ENCODE measurements at places on chromosomes 4 and X.

DNA sequence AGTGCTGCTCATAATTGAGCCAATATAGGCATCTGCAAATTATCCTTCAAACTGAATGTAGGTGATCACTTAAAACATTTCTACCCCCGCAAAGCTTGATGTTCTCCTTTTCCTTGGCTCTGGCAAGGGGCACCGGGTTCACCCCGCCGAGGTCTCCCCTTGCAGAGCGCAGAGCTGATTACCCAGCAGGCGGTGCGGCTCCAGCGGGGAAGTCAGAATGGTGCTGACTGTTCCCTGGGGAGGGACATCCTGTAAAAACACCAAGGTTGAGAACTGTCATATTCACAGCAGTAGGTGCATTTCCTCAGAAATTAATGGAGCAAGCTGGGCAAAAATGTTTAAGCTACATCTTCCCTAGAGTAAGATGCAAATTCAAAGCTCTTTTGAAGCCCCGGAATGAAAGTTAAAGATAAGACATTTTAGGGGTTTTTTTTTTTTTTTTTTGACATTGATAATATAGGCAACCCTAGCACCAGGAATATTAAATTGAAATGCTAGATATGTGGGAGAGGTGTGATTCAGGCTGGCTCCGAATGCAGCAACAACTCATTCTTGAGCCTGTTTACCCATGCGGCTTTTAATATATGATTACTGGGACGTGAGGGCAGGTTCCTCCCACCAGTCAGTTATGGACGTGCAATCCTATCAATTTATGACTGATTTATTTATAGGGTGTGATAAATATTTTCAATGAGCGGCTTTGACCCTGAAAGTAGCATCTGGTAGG is 767.3 kb upstream of the TENM3 start:
- DNase-seq, result no peak

GRCh38 chr4:146053891-146054290 is 115.3 kb upstream of the ZNF827 start:
- DNase-seq, result no peak

DNA sequence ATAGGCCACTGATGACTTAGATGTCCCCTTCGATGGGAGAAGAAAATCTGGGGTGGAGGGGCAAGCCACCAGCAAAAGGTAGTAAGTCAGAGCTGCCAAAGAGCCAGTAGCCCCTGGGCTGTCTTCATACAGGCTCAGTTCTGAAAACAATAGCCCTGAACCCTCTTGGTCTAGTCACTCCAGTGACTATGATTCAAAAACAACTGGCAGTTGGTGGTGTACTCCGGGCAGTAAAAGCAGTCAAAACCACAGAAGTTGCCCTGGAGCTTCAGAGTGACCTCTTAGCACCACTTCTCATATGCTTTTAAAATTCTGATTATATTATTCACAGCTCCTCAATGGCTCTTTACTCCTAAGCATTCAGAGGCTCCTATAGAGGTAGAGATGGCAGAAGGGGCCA is 164.3 kb upstream of the MAMLD1 start:
- no peak for DNase-seq

- DNase-seq, result no peak
Measured at GRCh38 chr4:178595500-178596138, 1153.4 kb upstream of the AGA start.

DNA sequence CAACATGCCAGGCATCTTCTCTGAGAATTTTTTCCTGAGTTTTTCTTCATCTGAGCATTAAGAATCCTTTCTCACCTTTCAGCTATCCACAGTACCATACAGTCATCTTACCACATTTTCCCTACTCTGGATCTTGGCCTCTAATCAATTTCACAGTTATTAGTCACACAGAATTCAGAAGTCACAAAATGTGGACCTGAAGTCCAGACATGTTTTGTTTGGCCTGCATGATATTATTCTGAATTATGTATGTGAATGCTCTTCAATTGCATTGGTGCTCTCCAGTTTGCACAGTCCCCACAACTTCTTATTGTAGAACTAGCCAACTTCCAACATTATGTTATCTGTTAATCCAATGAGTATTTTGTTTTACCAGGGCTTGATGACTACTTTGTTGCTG is 102.3 kb upstream of the GRIA3 start:
- DNase-seq, result no peak

GRCh38 chr4:113537203-113537602 is 224.3 kb downstream of the CAMK2D start:
- DNase-seq, result no peak

DNA sequence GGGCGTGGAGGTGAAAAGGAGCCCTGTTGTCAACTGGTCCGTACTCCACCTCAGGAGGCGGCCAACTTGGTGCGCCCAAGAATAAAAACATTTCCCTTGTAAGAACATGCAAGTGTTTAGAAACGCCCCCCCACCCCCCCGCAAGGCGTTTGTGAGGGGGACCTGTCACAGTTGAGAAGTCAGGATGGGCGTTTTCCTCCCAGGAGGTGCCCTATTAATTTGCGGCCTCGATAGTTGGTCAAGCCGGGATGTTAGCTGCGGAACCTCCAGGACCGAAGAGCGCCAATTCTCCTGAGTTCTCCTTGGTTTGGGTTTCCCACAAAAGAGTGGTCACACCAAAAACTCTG is 651 bp upstream of the SAP30 start:
- no peak for DNase-seq

DNA sequence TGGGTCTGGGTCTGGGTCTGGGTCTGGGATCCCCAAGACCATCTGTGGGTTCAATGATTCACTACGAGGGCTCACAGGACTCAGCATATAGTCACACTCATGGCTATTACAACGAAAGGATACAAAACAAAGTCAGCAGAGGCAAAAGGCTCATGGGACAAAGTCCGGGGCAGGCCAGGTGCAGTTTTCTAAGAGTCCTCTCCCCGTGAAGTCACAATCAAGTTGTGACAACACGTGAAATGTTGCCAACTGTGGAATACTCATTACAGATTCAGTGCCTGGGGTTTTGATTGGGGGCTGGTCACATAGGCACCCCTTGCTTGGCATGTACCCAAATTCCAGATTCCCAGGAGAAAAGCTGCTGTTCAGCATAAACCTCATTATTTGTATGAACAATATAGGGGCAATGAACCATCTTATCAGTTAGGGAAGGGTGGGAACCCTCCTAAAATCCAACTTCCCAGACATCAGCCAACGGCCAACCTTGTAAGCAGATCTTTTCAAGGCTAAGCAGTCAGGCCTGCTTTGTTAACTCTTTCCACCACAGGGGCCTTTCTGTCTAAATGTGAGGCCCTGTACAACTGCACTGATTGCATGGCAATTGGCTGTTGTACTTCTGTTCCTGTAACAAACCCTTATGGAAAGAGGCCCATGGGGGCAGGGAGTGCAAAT is 58.2 kb upstream of the DIPK2B start:
- no peak for DNase-seq

DNA sequence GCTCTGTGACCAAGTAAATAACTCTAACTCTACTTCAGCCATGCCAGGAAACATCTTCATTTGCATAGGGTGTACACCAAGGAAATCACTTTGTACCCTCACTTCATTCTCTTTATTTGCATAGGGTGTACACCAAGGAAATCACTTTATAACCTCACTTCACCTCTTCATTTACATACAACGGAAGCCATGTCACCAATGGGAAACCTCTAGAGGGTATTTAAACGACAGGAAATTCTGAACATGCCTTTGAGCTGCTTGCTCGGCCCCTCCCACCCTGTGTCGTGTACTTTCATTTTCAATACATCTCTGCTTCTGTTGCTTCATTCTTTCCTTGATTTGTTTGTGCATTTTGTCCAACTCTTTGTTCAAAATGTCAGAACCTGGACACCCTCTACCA is 848.1 kb upstream of the FRG1 start:
- DNase-seq, result no peak

DNA sequence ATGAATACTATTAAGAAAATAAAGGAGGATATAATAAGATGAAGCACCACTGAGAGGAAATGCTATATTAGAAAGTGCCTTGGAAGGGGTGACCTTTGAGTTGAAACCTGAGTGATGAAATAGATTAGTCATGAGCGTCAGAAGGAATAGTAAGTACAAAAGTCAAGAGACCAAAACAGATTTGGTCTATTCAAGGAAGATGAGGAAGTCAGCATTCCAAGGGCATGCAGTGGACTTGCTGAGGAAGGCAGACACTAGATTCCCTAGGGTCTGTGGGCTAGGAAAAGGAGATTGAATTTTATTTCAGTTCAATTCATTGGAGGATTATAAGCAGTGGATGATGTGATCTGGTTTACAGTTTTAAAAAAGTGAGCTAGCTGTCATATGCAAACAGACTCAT is 73.0 kb upstream of the WDFY3 start:
- DNase-seq, result no peak

DNA sequence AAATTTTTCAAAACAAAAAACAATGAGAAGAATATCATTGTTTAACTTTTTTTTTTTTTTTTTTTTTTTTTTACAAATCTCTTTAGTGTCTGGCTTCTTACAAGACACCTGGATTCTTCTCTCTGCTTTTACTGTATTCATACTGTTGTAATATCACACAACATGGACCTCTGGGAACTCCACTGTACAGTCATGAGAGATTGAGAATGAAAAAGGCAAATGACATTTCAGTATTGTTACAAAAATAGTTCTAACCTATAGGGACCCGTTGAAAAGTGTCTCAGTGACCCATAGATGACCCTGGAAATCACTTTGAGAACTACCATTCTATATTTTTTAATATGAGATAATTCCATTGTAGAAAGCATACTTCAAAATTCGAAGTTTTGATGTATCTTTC is 124.4 kb downstream of the SLIT2 start:
- DNase-seq, result no peak

GRCh38 chr4:112968451-112969159 is 80.8 kb upstream of the ANK2 start:
- no peak for DNase-seq

GRCh38 chr4:181597766-181598165 is 645.4 kb upstream of the TENM3 start:
- DNase-seq, result no peak

- DNase-seq, result no peak
Measured at GRCh38 chr4:36771411-36772153, 473.0 kb upstream of the NWD2 start.

- no peak for DNase-seq
Measured at GRCh38 chr4:89256203-89256800, 51.3 kb downstream of the GPRIN3 start.

DNA sequence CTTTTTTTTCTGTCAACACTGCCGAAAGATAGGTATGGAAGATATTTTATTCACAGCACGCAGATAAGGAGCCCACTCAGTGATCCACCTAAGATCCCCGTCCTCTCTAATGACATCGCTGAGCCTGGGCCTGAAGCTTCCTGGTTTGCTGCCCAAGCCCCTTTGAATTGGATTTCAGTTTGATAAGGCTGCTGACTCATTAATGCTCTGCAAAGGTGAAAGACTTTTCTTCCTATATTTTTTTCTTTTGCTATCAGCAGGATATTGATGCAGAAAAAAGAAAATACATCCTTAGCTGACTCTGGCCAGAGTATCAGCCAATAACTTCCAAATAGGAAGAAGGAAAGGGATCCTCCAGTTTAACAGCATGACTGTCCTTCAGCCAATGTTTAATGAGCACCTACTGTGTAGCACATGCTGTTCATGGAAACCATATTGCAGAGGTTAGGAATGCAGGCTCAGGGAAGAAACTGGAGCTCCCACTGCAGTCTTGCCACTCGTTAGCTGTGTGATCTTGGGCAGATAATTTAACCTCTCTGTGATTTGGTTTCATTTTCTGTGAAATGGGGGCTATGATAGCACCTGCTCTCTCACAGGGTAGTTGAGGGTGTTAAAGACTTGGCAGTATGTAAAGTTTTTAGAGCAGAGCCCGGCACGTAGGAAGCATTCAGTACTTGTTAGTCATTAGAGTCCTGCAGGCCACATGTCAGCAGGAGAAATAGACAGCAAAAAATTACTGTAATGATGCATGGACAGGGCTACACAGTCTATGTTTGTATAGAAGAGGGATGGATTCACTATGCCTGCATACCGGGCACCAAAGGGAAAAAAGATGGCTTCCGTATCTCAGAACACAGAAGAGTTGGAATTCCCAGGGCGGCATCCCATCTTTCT is 39.3 kb downstream of the EVC start:
- peak; percentile 64 for DNase-seq

- DNase-seq, result peak; percentile 52
Measured at GRCh38 chr4:8182858-8183725, 16.0 kb upstream of the SH3TC1 start.

GRCh38 chr4:147727476-147728028 is 4.3 kb upstream of the ARHGAP10 start:
- no peak for DNase-seq

GRCh38 chr4:73832651-73833237 is 3.7 kb upstream of the CXCL6 start:
- no peak for DNase-seq

DNA sequence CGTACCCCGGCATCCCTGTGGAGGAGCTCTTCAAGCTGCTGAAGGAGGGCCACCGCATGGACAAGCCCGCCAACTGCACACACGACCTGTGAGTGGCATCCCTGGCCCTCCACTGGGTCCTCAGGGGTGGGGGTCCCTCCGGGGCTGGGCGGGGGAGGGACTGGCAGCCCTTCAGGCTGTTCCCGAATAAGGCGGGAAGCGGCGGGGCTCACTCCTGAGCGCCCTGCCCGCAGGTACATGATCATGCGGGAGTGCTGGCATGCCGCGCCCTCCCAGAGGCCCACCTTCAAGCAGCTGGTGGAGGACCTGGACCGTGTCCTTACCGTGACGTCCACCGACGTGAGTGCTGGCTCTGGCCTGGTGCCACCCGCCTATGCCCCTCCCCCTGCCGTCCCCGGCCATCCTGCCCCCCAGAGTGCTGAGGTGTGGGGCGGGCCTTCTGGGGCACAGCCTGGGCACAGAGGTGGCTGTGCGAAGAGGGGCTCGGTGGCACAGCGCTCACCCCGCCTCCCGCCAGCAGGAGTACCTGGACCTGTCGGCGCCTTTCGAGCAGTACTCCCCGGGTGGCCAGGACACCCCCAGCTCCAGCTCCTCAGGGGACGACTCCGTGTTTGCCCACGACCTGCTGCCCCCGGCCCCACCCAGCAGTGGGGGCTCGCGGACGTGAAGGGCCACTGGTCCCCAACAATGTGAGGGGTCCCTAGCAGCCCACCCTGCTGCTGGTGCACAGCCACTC is 13.7 kb downstream of the FGFR3 start:
- DNase-seq, result no peak

Data from AG09309 (cell line).